ENCODE measurements at places on chromosomes 5 and 9.

DNA sequence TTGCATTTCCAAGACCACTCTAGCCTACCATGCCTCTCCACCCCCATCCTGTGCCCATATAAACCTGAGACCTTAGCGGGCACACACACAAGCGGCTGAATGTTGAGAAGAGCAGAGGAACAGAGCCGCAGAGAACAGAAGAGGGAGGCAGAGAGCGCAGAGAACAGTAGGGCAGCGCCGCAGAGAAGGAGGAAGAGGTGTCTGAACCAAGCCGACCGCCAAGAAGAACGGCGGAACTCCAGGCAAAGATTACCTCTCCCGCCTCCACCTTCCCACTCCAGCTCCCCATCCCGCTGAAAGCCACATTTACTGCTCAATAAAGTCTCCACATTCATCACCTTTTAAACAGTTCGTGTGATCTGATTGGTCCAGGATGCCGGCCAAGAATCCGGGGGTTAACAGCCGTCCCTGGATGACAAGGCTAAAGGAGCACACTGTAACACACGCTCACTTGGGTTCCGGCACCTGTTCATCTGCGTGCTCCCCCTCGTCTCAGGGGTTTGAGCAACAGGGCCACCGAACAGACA lies 33.2 kb downstream of the GRIN3A start:
- peak; percentile 8 for DNase-seq

- DNase-seq: no peak
Observed at GRCh38 chr5:138654281-138654867, 79.2 kb upstream of the HSPA9 start.

- no peak for DNase-seq
Observed at GRCh38 chr9:136854113-136854841, 2.1 kb downstream of the MAMDC4 start.

GRCh38 chr5:77087484-77088261 lies 588 bp upstream of the ZBED3 start:
- DNase-seq: peak; percentile 47

- no peak for DNase-seq
Observed at GRCh38 chr9:94173632-94174031, 85.5 kb upstream of the ZNF169 start.

DNA sequence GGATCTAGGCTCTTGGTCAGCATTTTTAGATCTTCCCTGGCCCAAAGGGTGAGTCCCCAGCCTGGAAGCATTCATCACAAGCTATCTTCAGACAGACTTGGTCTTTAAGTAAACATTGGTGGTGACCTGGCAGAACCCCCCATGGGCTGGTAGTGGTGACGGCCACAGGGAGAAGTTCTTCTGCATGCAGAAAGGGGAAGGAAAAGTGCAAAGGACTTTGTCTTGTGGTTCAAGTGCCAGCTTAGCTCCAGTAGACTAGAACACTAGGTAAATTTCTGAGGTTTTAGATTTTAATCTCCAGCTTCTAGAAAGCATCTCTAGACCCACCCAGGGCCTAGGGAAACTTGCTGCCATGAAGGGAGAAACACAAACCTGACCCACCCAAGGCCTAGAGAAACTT lies 584.0 kb downstream of the CHSY3 start:
- DNase-seq: no peak

DNA sequence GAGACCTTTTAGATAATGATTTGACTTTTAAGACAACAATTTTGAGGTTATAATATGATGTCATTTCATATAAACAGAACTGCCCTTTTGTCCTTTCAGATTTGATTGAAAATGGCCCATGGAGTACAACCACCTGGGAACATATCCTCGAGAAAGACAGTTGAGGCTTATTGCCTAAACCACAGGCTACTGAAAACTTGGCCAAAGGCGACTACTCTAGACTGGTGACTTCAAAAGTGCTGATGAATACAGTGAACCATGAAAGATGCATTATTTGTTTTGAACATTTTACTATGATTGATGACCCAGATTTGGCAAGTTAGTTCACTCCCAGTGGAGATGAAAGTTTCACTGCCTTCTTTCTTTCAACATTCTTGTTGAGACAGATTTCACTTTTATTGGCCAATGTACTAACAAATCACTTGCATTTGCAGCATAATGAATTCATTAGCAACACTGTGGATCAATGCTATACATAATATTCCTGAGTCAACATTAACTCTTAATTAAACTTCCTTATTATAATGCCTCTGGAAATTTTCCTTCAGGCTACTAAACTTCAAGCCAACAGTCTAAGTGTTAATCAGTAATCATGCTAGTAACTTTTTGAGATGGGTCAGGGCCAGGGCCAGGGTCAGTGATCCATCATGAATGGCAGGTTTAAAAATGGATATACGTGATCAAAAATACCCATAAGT lies 480.3 kb downstream of the RAB3C start:
- DNase-seq: no peak

DNA sequence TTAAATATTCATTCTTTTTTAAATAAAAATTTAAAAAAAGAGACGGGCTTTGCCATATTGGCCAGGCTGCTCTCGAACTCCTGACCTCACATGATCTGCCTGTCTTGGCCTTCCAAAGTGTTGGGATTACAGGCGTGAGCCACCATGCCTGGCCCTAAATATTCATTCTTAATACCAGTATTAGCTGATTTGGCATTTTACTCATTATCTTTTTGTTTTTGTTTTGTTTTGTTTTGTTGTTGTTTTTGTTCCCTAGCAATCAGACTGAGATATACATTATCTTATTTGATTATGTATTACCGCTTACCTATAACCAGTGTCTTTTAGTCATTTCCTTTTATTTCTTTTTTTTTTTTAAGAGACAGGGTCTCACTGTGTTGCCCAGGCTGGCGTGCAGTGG lies 37.9 kb downstream of the RNF44 start:
- no peak for DNase-seq

DNA sequence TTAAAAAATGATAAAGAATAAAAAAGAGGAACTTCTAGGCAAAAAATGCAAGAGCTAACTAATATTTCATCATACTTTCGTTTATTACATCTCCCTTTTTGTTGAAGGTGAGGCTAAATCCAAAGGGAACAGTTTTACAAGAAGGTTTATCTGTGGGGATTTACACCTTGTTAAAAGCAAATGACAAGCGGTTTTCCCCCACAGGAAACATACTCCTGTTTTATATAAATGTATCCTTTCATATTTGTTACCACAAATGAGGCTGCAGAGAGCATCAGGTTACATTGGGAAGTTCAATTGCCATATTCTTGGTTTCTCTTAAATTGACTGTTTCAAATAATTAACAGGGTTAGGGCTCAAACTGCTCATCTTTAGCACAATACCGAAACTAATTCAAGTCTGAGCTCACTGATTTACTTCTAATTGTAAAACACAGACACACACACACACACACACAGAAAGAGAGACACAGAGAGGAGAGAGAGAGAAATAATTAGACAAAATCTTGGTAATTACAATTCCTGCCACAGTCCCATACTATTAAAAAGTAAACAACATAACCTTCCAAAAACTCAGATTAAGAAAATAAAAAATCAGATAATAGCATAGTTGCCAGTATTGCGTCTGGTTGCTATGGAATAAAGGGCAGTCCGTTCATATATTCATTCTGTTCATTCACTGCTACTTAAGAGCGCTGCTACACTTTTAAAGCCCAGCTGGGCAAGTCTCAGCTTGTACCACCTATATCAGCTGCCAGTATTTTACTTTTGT lies 17.1 kb downstream of the RFX3 start:
- peak; percentile 85 for DNase-seq

- DNase-seq: no peak
Observed at GRCh38 chr5:1111241-1111726, 579 bp downstream of the SLC12A7 start.

DNA sequence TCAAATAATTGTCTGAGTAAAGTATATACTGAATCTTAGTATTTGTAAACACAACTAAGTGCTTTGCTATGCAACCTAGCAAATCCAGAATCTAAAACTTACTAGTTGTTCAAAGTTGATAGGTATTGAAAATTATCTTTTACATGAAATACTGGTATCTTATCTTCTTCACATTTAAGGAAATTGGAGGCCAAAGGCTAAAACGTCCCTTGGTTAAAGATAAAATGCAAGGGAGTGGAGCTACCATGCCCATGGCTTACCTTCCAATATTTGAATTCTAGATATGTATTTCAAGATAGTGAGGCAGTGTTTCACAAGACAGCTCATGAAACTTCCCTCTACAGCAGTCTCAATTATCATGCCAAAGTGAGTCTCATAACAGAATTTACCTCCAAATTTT lies 373.5 kb downstream of the KIAA0825 start:
- no peak for DNase-seq

DNA sequence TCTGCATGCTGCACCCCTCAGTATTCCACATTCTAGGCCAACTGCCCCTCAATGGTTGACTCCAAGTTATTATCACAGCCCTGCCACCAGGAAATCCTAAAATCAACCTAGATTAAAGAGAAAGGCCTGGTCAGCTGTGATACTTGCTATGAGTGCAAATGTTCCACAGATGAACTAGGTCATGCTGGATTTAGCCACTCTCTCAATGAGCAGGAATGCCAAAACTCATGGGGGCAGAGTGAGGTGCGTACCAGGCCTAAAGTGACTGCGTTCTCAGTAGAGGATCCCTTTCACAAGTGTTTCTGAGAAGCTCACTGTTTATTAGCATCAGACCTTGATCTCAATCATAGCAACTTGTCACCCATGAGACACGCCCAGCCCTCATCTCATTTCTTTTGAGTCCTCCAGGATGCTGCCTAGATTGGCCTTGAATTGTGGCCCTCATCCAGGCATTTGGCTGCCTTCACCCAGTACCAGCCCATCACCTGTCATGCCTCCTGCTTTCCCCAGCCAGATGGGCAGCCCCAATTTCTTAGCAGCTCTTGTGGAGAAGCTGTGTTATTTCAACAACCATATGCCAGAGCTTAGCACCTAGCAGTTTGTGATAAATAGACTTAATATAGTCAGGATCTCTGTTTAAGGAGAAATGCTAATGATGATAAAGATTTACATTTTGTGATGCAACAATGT lies 383.9 kb downstream of the CTNND2 start:
- no peak for DNase-seq

- DNase-seq: no peak
Observed at GRCh38 chr5:54275361-54275760, 35.0 kb downstream of the ARL15 start.

DNA sequence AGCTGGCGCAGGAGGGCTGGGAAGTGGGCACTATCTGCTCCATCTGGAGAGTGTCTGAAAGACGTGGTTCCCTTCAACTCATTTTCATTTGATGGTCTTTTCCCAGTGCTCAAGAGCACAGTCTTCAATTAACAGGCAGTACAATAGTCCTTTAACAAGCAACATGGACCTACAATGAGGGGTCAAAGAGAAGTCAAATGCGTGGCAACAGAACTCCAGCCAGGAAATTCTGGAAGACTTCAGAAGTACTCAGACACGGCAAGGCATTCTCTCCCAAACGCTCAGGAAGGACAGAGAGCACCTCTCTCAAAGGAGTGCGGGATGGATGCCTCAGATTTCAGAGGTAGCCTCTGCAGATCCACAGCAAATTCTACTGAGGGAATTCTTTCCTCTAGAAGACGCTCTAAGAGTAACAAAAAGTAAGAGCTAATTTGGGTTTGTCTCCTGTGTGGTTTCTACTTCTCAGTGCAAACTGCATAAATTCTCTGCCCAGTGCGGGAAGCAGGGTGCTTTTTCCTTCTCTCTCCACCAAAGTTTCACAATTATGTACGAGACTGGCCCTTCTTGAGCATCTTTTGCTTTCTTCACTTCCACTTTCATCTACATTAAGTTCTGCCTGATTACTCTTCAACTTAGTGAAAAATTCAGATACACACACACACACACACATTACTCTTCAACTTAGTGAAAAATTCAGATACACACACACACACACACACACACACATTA lies 56.4 kb downstream of the LHFPL2 start:
- DNase-seq: no peak

GRCh38 chr5:36691696-36692371 lies 85.4 kb downstream of the SLC1A3 start:
- DNase-seq: no peak

DNA sequence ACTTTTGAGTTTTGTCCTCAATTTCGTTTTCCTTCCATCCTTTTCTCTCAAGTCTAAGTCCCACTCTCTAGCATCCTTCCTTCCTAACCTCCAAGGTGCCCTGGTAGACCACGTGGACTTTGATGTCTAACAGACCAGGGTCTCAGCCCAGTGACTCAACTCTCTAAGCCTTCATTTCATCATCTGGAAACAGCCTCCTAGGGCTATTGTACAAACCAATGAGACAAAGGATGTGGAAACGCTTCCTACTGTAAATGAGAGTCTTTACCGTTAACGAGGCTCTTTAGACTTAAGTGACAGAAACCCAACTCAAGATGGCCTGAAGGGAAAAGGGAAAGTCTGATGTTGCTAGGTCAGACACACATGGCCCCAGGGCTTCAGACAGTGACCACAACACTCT lies 49.2 kb upstream of the CPLX2 start:
- no peak for DNase-seq

DNA sequence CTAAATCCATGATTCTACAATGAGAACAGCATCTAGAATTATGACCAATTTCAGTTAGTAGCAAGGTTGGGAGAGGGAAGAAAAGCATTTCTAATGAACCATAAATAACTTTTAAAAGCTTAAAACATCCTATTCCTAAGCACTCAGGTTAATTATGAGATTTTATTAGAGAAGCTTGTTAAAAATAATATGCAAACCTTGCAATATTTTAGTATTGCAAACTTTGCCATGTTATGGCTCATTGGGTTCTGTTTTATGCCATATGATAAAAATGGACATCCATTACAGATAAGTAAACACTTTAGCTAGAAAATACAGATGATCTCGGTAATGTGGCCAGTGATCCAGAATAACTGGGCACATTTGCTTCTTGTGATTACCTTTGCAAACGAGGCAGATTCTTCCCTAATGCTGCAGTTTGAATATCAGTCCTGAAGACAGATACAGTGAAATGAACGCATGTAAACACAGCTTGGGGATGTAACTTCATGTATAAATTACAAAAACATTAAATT lies 447.0 kb downstream of the PLK2 start:
- no peak for DNase-seq

DNA sequence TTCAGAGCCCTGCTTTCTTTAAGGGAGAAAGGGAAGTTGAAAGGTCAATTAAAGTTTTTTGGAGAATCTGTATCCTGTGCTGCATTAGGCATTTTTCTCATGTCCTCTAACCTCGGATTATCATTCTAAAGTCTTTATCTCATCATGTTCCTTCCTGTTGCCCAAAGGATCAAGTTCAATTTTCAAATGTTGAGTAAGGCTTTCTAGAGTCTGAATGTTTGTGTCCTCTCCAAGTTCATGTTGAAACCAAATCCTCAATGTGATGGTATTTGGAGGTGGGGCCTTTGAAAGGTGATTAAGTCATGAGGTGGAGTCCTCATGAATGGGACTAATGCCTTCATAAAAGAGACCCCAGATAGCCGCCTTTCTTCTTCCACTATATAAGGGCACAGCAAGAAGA lies 20.2 kb upstream of the TNC start:
- DNase-seq: peak; percentile 80

DNA sequence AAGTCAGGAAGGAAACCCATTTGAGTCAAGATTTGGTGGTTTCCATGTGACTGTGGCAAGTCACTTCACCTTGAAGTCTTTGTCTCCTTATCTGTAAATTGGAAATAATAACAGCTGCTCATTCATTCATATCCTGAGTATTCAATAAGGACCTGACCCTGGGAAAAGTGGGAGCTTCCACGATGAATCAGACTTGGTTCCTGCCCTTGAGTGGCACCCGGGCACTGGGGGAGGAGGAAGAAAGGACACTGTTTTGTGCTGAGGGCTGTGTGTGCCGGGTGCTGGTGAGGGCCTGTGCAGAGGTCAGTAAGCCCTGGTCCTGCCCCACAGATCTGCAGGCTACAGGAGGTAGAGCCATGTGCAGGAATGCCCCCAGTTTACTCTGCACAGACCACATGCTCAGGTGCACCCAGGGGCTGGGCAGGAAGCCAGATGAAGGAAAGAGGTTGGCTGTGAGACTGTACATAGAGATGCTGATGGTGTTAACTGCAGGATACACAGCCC lies 6.8 kb downstream of the NDST1 start:
- peak; percentile 44 for DNase-seq

Data from bronchial epithelial cell (primary cell).